ENCODE measurements at places on chromosomes 7 and 10. TPM values are rescaled to one million over a fixed set of nuclear protein-coding genes. Genes with fewer than 3 reads are reported as not detected.

The NPC1L1 gene
- 0.07 TPM for polyA plus RNA-seq

DNA sequence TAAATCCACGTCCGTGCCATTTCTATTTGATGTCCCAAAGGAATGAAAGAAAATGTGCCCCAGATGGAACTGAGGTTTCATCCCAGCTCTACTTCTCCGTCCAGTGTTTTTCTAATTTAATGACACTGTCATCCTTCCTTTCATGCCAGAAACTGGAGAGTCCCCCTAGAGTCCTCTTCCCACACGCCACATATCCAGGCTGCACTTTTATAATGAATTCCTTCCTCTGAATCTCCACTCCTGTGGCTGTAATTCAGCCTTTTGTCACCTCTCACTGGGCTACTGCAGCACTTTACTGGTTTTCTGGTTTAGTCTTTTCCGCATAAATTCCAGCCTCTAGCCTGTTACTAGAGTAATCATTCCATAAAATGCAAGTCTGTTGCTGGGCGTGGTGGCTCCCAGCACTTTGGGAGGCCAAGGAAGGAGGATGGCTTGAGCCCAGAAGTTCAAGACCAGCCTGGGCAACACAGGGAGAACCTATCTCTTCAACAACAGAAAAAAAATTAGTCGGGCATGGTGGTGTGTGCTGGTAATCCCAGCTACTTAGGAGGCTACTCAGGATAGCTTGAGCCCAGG, 142.6 kb upstream of the RHEB start:
- DNase-seq, result no peak

DNA sequence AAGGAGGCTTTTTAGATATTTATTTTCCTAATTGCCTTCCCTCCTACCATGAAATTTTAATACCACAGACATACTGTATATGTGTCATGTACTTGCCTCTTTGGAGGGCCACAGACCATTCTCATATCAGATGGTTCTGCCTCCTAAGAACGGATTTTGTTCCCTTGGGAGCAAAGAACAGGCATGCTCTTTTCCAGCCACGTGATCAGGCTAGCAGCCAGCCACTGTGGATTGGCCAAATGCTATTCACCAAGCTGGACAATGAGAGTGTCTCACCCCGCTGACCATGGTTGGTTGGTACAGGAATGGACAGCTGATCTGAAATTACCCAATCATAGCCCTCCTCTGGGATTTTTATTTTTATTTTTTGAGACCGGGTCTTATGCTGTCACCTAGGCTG, 21.5 kb upstream of the CRHR2 start:
- DNase-seq, result no peak

The TMEM140 gene
- 9.8 TPM for polyA plus RNA-seq

- DNase-seq, result peak; percentile 29
These were observed 734 bp downstream of the ABCB4 start for GRCh38 chr7:87474533-87475358.

- DNase-seq, result no peak
These were observed 78.8 kb downstream of the PDE1C start for GRCh38 chr7:31991406-31991805.

Measured in muscle of back (tissue), 13 donors.